ENCODE measurements at places on chromosomes 4 and X.

DNA sequence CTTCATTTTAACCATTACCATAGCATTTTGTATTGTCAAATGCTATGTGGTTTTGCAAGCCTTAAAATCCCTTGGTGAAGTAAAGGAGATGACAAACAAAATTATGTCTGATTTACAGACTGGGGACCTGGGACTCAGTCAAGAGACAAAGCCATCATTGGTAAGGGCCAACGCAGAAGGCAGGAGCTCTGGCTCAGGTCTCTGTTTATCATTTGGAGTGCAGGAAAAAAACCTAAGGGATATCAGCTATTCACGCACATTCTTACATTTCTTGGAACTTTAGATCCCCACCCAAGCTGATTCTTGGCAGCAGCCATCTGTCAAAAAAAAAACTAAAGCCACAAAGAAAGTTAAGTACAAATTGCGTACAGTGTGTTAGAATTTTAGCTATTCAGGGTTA is 731.9 kb downstream of the STPG2 start:
- DNase-seq, result no peak
- H3K4me1 ChIP-seq, result no peaks in the 10 kb centered on the region
- H3K4me3 ChIP-seq, result no peak overlapping the region
- H3K27ac ChIP-seq, result no peak overlapping the region
- no peaks in the 10 kb centered on the region for H3K36me3 ChIP-seq

- no peaks in the 10 kb centered on the region for H3K36me3 ChIP-seq
- DNase-seq, result no peak
- no peaks in the 10 kb centered on the region for H3K27me3 ChIP-seq
- H3K4me3 ChIP-seq, result no peak overlapping the region
- no peak overlapping the region for H3K27ac ChIP-seq
- H3K4me1 ChIP-seq, result peaks cover 10% of the 10 kb centered on the region
Measured at GRCh38 chr4:185256446-185256845, 47.0 kb downstream of the SNX25 start.

GRCh38 chr4:33149658-33150524 is 2429.7 kb downstream of the PCDH7 start:
- no peaks in the 10 kb centered on the region for H3K4me1 ChIP-seq
- no peaks in the 10 kb centered on the region for H3K36me3 ChIP-seq
- H3K4me3 ChIP-seq, result no peak overlapping the region
- no peaks in the 10 kb centered on the region for H3K27me3 ChIP-seq
- H3K27ac ChIP-seq, result no peak overlapping the region

DNA sequence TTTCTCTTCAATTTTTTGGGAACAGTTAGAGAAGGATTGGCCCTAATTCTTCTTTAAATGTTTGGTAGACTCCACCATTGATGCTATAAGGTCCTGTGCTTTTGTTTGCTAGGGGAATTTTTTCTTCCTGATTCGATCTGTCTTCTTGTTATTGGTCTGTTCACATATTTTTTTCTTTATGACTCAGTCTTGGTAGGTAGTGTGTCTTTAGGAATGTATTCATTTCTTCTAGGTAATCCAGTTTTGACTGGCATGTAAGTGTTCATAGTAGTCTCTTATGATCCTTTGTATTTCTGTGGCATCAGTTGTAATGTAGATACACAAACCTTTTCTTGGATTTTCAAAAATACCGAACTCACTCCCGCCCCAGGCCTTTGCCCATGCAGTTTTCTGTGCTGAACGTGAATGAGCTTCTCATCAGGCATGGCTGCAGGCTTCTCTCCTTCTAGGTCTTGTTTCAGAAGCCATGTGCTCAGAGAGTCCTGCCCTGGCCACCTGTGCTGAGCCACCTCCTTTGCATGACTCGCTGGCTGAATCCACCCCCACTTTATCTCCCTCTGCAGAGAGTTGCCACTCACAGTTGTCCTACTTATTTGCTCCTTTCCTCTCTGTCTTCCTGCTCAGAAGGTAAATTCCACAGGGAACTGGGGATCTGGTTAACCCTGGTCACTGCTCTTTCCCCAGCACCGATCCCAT is 67.0 kb downstream of the STK32B start:
- H3K4me1 ChIP-seq, result no peaks in the 10 kb centered on the region
- no peaks in the 10 kb centered on the region for H3K27me3 ChIP-seq
- no peaks in the 10 kb centered on the region for H3K36me3 ChIP-seq
- no peak overlapping the region for H3K4me3 ChIP-seq
- H3K27ac ChIP-seq, result no peak overlapping the region
- DNase-seq, result no peak

GRCh38 chr4:101141230-101141629 is 206.1 kb downstream of the PPP3CA start:
- no peaks in the 10 kb centered on the region for H3K4me1 ChIP-seq
- H3K36me3 ChIP-seq, result no peaks in the 10 kb centered on the region
- H3K27ac ChIP-seq, result no peak overlapping the region
- H3K4me3 ChIP-seq, result no peak overlapping the region
- DNase-seq, result no peak

DNA sequence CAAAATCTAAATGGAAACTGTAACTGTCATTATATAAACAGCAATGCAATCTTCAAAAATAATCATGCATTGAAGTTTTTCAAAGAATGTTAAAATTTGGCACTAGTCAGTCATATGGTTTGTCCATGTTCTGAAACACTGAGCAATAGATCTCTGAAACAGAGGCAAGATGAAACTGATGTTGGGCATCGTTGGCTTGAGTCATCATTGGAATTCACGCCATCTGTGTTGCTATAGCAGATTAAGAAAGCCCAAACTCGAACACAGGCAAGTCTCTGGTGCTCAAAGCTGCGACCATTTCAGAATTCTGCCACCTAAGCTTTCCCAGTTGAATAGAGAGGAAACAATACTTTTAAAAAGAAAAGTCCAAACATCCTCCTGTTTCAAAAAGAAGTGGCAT is 114.1 kb upstream of the PPARGC1A start:
- H3K27ac ChIP-seq, result no peak overlapping the region
- H3K36me3 ChIP-seq, result no peaks in the 10 kb centered on the region
- no peak for DNase-seq
- H3K4me1 ChIP-seq, result no peaks in the 10 kb centered on the region
- H3K27me3 ChIP-seq, result no peaks in the 10 kb centered on the region

GRCh38 chr4:24235618-24236017 is 345.8 kb upstream of the PPARGC1A start:
- no peaks in the 10 kb centered on the region for H3K4me1 ChIP-seq
- H3K27me3 ChIP-seq, result no peaks in the 10 kb centered on the region
- H3K4me3 ChIP-seq, result no peak overlapping the region
- H3K36me3 ChIP-seq, result no peaks in the 10 kb centered on the region
- DNase-seq, result no peak
- H3K27ac ChIP-seq, result no peak overlapping the region

GRCh38 chrX:42260854-42261253 is 337.5 kb upstream of the CASK start:
- H3K4me3 ChIP-seq, result no peak overlapping the region
- H3K27me3 ChIP-seq, result no peaks in the 10 kb centered on the region
- no peak for DNase-seq

DNA sequence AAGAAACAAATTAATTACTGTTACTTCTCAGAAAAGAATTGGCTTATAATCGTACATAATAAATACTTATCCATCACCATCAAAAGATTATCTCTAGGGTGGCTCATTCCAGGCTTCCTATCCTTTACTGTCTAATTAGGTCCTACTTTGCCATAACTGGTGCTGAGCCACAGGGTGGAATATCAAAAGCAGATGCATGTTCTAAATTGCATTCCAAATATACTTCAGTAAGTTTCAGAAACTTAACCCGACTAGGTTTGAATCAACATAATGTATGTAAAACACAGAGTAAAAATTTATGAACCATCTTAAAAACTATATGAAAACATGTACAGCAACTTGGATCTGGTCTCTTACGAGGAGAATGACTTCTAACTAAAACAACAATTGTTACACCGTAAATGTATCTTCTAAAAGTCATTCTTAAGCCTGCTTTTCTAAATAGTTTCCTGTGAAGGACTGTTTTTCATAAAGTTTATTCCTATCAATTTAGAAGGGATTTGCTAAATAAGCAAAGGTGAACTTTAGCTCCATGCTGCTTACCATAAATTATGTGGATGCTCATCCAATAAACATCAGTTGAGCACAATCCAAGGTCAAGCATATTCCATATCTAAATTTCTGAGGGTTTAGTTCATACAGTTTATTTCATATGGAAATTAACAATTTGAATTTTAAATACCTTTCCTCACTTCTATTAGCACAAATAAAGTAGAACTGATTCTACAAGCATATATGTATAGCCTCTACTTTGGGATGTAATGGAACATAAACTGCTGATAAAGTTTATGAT is 13.4 kb downstream of the ZAR1 start:
- DNase-seq, result no peak
- no peak overlapping the region for H3K27ac ChIP-seq
- no peaks in the 10 kb centered on the region for H3K27me3 ChIP-seq
- no peak overlapping the region for H3K4me3 ChIP-seq
- H3K4me1 ChIP-seq, result no peaks in the 10 kb centered on the region
- peaks cover 46% of the 10 kb centered on the region for H3K36me3 ChIP-seq

DNA sequence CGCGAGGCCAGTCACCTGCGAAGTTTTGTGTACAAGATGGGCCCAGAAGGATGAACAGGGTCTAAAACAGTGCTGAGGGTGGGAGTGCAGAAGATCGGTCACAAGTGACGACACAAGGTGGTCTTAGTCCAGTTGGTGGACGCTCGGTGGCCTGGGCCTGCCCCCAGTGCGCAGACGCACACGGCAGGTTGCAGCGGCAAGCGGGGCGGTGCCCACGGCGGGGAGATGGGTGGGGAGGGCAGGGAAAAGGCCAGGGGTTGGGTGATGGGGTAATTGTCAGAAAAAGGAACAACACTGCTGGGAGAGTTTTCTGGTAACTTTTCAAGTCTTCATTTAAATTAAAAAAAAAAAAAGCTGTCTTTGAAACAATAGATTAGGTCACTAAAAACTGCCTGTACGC is 1.0 kb upstream of the PRDX4 start:
- no peak overlapping the region for H3K4me3 ChIP-seq
- no peaks in the 10 kb centered on the region for H3K36me3 ChIP-seq
- no peaks in the 10 kb centered on the region for H3K4me1 ChIP-seq
- no peak overlapping the region for H3K27ac ChIP-seq

DNA sequence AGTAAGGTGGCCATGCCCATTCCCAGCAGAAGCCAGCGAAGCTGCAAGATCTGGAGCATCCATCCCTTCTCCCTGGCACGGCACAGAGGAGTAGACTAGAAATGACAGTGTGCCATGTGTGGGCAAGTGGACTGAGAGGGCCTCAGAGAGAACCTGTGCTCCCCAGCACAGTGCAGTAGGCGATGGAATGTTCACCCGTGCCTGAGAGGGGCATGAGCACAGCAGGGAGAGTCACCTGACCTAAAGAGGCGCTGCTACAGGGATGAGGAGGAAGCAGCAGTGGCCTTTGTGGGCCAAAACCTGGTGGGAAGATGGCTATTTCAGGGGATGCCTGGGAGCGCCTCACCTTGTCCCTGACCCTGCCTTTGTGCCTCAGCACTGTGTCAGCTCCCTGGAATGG is 8.0 kb upstream of the CDKN2AIP start:
- no peak overlapping the region for H3K4me3 ChIP-seq
- no peak overlapping the region for H3K27ac ChIP-seq
- no peak for DNase-seq
- H3K27me3 ChIP-seq, result no peaks in the 10 kb centered on the region
- H3K36me3 ChIP-seq, result no peaks in the 10 kb centered on the region
- no peaks in the 10 kb centered on the region for H3K4me1 ChIP-seq

DNA sequence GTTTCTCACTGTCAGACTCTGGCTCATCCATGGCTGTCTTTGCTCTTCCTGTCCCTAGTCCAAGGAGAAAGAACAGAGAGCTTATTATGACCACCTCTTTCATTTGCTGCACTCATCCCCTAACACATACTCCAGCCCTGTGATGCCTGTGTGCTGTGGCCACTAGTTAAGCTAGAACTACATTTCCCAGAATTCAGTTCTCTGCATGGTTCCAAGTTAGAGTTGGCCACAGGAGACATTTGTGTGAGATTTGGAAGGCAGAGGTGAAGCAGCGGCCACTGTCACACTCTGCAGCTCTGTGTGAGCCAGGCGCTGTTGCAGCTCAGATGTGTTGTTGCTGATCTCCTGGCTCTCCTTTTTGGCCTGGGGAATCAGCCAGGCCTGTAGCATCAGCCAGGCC is 188.2 kb upstream of the ATP6AP2 start:
- no peaks in the 10 kb centered on the region for H3K4me1 ChIP-seq
- DNase-seq, result no peak

DNA sequence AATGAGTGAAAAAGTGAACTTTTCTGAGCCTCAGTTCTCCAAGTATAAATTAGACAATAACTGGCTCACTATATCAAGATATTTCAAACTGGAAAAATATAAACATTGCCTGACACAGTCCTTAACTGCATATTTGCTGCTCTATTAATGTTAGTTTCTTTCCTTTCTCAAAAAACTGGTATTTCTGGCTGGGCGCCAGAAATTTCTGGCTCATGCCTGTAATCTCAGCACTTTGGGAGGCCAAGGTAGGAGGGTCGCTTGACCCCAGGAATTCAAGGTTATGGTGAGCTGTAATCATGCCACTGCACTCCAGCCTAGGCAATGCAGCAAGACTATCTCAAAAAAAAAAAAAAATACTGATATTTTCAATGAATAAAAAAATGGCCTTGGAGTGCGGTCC is 227.0 kb downstream of the MAGEB17 start:
- DNase-seq, result no peak
- no peaks in the 10 kb centered on the region for H3K27me3 ChIP-seq
- no peak overlapping the region for H3K27ac ChIP-seq
- H3K4me3 ChIP-seq, result no peak overlapping the region
- H3K4me1 ChIP-seq, result no peaks in the 10 kb centered on the region

GRCh38 chr4:15479913-15480185 is 10.2 kb downstream of the CC2D2A start:
- no peaks in the 10 kb centered on the region for H3K27me3 ChIP-seq
- peaks cover 3% of the 10 kb centered on the region for H3K4me1 ChIP-seq
- H3K36me3 ChIP-seq, result peaks cover 14% of the 10 kb centered on the region
- H3K27ac ChIP-seq, result peak overlapping the region; percentile 76

DNA sequence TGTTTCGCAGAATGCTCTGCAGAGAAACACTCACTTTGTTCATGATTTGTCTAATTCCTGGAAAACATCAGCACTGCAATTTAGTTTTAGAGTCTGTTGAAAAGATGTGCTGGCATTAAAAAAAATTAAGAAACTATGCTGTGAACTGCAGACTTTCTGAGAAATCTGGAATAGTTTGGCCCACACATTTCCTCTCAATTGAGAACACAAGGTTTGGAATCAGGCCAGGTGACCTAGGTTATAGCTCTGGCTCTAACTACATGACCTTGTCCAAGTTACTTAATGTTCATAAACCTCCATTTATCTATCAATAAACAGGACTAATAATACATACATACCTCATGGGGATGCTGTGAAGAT is 61.4 kb upstream of the ENPEP start:
- DNase-seq, result no peak
- H3K27ac ChIP-seq, result no peak overlapping the region
- H3K36me3 ChIP-seq, result no peaks in the 10 kb centered on the region
- H3K4me3 ChIP-seq, result no peak overlapping the region

DNA sequence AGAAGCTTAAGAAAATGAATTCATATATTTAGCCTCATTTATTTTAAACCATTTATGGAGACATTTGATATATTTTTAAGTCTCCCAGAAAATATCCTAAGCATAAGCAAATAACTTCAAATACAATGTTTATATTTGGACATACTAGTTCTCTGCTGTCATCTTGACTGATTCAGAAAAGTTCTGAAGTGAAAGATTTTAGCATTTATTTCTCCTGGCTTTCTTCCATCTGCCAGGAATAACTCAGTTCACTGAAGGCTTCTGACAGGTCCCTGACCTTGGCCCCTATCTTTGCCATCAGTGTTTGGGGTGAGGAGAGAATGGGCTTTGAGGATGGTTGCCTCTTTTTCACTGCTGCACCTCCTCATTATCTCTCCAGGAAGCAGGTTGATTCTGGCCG is 115.7 kb downstream of the SLIT2 start:
- H3K4me3 ChIP-seq, result no peak overlapping the region
- H3K27me3 ChIP-seq, result no peaks in the 10 kb centered on the region
- peaks cover 4% of the 10 kb centered on the region for H3K4me1 ChIP-seq
- no peak for DNase-seq

Data from ascending aorta (tissue), 2 donors.